Right cardiac atrium (tissue), 5 donors: ENCODE measurements at places on chromosomes 16 and 17.

DNA sequence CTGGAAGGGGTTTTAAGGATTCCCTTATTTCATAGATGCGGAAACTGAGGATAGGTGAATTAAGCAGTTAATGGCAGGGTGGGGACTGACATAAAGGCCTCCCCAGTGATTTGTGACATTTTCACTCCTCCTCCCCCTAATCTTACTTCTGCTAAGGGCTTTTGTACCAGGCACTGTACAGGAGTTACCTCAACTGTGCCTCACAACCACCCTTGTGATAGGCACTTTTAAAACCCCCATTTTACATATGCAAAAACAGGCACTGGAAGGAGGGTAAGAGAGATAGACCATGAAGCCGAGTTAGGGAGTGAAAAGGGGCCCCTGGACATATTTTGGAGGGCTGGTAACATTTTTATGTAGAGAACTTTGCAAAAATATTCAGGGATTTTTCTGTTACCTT, 862 bp upstream of the GDE1 start:
- DNase-seq, result no peak

DNA sequence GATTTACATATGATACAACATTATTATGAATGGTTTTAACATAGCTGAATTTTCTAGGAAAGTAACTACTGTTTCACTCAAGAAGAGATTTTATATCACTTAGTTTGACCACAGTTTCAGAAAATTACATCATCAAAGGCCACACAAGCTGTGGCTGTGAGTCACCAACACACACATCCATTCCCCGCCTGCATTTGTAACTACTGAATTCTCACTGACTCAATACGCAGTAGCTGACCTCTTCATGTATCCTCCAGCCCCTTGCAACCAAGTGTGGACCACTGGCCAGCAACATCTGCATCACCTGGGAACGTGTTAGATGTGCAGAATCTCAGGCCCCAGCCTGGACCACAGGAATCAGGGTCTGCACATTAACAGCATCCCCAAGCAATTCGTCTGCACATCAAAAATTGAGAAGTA, 197.6 kb downstream of the XYLT1 start:
- no peak for DNase-seq

DNA sequence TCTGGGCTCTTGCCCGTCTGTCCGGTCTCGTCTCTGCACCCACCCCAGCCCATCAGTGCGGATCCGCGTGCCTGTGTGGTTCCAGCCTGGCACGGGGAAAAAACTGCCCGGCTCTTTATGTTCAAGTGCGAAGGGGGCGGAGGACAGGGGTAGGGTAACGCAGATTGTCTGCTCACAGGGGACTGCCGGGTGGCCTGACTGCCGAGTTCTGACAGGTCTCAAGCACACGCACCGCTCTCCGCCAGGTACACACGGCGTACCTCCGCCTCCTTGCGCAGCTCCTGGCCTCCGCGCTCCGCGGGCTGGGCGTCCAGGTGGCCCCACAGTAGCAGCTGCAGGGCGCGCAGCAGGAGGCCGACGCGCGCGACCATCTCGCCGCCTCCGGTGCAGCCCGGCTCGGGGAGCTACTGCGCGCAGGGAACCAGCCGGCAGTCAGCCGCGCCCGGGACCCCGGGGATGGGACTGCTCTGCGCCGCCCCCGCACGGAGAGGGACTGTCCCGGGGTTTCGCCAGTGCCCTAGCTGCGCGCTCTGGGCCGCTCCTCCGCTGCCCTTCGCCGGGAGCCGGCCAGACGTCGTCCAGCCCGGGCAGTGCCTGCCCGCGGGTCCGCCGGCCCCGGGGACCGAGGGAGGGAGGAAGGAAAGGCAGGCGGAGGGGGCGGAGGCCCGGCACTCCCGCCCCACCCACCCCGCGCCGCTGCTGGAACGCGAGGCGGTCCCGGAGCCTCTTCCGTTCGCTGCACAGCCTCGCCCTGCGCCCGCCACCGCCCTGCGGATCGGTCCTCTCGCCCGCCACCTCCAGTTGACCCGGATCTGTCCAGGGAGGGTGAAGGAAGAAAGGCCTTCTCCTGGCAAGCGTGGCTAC, at the start of gene MMP28:
Gene MMP28 (minus strand): TSS at position 635 of the 864 bp plus-strand sequence. CDS start 264 bp downstream, at position 371.
- DNase-seq, result peak; percentile 80

DNA sequence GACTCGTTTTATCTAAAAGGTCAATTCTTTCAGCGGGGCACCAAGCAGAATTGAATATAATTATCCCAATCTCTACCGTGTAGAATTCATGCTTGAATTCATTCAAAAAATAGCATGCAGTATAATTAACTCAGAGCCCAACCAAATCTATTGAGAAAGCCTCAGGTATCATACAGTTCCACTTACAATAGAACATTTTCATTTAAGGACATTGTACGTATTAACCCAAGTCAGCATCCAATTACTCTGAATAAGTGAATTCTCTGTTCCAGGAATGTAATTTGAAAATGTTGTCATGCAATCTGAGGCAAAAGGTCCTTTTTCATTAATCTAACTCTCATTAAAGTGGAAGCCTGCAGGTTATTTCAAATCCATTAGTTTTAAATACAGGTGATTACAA, 78.5 kb downstream of the SALL1 start:
- DNase-seq, result no peak

DNA sequence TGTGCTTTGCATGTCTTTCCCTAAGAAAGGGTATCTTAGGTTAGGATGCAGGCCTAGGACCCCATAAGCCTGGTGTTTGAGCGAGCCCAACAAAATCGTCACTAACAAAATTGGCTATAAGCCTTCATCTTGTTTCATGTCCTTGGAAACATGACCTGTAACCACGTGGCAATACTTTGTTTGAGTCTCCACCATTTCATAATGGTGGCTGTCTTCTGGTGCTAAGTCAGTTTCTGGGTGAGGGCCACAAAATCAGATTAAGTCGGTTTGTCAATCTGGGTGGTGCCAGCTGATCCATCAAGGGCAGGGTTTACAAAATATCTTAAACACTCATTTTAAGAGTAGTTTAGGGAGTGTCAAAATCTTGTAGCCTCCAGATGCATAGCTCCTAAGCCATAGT, 33.0 kb downstream of the C16orf54 start:
- no peak for DNase-seq

DNA sequence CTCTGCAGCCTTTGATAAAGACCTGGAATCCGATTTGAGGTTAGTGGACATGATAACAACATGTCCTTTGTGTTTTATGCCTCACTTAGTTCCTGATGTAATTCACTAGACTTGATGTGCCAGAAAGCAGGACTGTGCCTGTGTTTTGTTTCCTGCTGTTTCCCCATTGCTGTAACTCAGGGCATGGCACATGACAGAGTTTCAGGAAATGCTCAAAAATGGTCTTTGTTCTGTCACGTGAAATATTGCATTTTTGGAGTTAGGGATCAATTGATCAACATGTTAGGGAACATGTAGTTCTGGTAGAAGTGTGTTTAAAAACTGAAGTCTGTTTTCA, 32.8 kb downstream of the DHX38 start:
- no peak for DNase-seq

- no peak for DNase-seq
Observed at GRCh38 chr17:77006971-77007649, 133.7 kb upstream of the SEC14L1 start.

DNA sequence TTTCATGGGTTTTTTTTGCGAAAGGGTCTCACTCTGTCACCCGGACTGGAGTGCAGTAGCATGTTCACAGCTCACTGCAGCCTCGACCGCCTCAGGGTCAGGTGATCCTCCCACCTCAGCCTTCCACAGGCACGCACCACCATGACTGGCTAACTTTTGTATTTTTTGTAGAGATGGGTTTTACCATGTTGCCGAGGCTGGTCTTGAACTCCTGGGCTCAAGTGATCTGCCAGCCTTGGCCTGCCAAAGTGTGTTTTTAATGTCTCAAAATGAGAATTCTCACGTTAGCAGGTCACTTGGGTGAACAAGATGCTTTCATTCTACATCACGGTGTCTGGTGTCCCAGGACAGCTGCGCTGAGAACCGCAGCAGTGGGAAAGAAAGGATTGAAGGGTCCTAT, 3.2 kb downstream of the FBXO31 start:
- DNase-seq, result no peak

DNA sequence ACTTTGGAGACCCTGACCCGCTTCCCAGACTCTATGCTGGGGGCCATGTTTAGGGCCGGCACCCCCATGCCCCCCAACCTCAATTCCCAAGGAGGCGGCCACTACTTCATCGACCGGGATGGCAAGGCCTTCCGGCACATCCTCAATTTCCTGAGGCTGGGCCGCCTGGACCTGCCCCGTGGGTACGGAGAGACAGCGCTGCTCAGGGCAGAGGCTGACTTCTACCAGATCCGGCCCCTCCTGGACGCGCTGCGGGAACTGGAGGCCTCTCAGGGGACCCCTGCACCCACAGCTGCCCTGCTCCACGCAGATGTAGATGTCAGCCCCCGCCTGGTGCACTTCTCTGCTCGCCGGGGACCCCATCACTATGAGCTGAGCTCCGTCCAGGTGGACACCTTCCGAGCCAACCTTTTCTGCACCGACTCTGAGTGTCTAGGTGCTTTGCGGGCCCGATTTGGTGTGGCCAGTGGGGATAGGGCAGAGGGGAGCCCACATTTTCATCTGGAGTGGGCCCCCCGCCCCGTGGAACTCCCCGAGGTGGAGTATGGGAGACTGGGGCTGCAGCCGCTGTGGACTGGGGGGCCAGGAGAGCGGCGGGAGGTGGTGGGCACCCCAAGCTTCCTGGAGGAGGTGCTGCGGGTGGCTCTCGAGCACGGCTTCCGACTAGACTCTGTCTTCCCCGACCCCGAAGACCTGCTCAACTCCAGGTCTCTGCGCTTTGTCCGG, 1.1 kb downstream of the KCTD11 start:
- DNase-seq, result no peak

- DNase-seq, result peak; percentile 43
Observed at GRCh38 chr16:28981517-28981916, 3.3 kb upstream of the LAT start.

DNA sequence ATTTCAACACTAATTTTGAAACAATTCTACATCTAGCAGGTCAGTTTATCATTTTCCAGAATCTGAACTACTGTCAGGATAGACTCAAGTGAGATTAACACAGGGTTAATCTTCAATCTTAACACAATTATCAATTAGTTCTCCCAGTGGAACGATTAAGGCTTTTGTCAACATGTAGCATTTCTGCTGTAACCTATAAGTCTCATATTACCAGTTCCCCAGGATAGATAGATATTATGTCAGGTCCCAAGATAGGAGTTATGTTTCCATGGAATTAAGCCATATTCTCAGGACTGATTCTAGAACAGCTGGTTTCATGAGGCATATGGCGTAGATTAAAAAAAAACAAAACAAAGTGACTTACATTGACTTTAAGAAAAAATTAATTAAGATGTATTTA, 4.4 kb upstream of the FBF1 start:
- no peak for DNase-seq

- no peak for DNase-seq
Observed at GRCh38 chr16:65083164-65083857, 38.6 kb downstream of the CDH11 start.

- no peak for DNase-seq
Observed at GRCh38 chr17:28228109-28228840, 90.7 kb upstream of the TMEM97 start.

DNA sequence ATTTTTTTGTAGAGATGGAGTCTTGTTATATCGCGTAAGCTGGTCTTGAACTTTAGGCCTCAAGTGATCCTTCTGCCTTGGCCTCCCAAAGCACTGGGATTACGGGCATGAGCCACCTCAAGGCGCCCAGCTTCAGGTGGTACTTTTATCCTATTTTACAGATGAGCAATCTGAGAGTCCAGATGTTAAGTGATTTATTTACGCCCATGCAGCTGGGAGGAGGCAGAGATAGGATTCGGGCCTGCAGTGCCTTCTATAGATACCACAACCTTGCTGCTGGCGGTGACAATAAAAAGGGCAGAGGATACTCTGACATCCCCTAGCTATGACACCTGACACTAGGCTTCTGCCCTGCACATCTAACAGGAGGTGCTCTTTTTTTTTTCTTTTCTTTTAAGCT, 4.3 kb upstream of the KRT12 start:
- no peak for DNase-seq

GRCh38 chr17:74865504-74866197, 6.0 kb upstream of the GRIN2C start:
- DNase-seq, result no peak

DNA sequence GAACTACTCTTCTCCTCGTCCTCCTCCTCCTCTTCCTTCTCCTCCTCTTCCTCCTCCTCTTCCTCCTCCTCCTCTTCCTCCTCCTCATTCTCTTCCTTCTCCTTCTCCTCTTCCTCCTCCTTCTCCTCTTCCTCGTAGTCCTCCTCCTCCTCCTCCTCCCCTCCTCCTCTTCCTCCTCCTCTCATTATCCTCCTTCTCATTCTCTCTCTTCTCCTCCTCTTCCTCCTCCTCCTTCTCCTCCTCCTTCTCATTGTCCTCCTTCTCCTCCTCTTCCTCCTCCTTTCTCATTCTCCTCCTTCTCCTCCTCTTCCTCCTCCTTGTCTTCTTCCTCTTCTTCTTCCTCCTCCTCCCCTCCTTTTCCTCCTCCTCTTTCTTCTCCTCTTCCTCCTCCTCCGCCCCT, 4.1 kb upstream of the PITPNM3 start:
- DNase-seq, result no peak

DNA sequence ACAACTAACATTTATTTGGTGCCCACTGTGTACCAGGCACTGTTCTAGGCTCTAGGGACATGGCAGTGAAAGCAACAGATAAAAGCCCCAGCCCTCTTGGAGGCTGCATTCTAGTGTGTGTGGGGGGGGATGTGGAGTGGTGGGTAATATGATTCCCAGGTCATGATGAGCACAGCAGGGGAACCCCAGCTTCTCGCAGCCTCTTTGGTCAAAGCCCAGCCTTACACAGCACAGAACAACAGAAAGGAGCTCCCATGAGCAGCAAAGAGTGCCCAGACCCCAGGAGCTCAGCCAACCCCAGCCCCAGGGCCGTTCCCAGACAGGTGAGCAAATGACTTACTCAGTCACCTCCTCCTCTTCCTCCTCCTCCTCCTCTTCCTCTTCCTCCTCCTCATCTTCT, 21.9 kb downstream of the CNGB1 start:
- no peak for DNase-seq

DNA sequence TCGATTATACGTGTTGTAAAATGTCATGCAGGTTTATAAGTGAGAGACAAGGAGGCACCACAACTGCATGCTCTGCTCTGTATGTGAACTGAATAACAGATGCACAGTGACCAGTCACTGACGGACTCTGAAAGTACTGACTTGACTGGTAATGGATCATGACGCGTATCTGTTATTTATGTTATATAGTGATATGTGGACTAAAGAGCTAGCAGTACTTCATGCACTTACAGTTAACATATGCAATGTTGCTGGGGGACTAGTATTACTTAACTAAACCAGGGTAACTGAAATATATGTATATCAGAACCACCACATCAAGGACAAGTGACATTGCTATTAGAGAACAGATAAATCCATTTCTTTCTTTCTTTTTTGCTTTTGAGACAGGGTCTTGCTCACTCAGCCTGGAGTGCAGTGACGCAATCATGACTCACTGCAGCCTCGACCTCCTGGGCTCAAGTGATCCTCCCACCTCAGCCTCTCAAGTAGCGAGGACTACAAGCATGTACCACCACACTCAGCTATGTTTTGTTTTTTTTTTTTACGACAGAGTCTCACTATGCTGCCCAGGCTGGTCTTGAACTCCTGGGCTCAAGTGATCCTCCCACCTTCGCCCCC, 17.2 kb downstream of the COIL start:
- DNase-seq, result no peak
